ENCODE measurements at places on chromosomes 13 and 19.

DNA sequence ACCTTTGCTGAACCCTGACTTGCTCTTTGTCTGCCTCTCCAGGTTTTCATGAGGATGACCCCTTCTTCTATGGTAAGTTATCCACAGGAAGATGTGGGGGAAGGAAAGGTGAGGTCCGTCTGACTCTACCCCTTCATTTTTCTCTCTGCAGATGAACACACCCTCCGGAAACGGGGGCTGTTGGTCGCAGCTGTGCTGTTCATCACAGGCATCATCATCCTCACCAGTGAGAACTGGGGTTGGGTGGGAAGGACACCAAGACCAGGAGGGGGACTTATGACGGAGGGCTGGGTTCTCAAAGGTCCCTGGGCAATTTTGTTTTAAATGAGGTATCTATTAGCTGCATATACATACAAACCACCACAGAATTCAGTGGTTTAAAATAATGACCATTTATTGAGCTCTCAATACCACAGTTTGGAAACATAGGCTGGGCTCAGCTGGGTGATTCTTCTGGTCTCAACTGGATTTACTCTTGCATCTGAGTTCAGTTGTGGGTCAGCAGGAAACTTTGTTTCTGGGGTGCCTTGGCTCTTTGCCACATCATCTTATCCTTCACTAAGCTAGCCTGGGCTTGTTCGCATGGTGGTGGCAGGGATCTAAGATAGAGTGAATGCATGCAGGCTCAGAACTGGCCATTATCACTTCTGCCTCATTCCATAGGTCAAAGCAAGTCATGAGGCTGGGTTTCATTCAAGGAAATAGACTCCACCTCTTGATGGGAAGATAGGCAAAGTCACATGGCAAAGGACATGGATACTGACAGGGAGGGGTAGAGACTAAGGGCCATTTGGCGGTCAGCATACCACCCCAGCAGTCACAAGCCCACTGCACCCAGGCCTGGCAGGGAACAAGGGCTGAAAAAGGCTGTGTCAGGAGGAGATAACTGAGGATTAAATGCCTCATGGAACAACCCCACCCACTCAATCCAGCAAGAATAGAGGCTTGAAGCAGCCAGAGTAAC lies 11.8 kb downstream of the FXYD5 start:
- DNase-seq = no peak

DNA sequence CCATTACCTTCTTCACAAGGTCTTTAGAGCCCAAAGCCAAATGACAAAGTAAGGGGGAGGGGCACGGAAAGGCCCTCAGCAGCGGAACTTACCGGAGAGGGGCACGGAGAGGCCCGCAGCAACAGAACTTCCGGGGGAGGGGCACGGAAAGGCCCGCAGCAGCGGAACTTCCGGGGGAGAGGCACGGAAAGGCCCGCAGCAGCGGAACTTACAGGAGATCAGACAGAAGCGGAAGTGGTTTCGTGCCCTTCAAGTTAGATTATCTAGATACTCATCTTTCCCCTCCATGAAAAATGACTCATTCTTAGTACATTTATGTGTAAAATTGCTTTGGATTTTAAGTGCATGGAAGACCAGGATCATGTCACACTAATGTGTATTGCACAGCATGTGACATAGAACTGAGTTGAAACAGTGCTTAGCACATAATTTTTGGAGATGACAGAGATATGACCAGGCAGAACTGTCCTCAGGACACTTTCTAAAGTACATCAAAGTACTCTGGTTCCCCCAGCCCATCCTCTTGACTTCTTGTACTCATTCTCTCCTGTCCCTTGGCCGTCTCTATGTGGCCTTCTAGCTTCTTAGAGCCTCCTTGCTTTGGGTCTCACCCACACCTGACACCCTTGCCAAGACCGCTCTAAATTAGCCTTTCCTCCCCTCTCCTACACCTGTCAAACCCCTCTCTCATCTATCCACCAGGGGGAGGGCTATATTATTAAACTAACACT lies 25.7 kb upstream of the TPTE2 start:
- DNase-seq = peak; percentile 85

DNA sequence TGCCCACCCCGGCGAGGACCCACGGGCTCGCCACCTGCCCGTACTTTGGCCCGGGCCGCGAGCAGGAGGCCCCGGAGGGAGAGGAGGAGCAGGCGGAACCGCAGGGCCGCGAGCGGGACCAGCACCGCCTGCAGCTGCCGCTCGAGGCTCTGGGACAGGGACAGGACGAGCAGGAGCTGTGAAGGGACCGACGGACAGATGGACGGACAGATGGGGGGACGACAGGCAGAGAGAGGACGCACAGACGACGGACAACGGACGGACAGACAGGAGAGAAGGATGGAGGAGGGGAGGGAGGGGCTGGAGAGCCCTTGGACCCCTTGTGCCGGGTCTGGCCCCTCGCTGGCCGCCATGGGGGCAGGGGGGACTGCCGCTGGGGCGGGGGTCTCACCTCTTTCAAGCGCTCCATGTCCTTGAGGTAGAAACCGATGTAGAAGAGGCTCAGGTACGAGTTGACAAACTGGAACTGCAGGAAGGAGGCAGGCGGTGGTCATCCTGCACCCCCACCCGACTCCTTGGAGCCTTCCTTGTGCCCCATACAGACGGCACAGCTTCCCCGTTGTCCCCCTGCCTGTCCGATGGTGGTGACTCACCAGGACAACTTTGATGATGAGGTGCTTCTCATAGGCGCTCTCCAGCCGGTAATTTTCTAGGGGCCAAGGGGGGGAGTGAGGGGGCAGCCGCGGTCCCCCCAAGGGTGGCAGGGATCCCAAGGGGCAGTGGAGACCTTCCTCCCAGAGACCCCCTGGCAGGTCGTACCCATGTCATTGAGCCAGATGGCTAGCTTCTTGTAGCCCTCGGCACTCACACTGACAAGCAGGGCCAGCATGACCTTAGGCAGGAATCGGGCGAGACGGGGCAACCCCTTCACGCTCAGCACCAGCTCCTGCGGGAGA lies 5.0 kb downstream of the ANO8 start:
- no peak for DNase-seq

GRCh38 chr13:57996717-57997116 lies 365.2 kb downstream of the PCDH17 start:
- no peak for DNase-seq

DNA sequence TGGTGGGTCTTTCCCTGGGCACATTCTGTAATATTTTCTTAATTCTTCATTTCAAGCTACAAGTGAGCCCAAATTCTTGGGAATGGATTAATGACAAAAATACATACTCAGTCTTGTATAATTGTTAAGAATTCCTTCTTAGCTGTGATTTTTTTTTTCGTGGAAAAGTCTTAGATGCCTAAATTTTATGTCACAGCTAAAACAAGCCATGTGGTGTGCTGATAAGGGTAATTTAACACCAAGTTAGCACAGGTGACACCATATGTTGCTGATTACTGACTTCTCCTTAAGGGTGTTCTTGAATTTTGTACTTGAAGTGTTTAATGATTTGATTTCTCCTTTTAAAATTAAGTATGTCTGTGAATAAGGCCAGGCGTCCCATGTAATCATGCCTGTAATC lies 29.3 kb downstream of the WDFY2 start:
- DNase-seq = no peak

DNA sequence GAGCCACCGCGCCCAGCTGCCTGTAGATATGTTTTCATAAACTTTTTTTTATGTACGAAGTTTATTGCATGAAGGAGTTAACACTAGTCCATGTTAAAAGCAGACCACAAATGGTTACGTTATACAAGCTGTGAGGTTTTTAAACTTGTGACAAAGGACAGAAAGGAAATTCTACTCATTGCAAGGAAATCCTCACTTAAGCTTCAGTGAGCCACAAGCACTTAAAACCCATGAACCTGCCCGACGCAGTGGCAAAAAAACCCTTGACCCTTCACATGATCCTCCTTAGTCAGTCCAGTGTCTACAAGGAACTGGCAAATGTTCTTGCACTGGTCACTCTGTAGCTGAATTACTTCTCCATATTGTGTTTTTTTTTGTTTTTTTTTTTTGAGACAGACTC lies 4.2 kb downstream of the MPND start:
- no peak for DNase-seq

- DNase-seq = no peak
Observed at GRCh38 chr13:25455146-25455545, 83.4 kb downstream of the ATP8A2 start.

DNA sequence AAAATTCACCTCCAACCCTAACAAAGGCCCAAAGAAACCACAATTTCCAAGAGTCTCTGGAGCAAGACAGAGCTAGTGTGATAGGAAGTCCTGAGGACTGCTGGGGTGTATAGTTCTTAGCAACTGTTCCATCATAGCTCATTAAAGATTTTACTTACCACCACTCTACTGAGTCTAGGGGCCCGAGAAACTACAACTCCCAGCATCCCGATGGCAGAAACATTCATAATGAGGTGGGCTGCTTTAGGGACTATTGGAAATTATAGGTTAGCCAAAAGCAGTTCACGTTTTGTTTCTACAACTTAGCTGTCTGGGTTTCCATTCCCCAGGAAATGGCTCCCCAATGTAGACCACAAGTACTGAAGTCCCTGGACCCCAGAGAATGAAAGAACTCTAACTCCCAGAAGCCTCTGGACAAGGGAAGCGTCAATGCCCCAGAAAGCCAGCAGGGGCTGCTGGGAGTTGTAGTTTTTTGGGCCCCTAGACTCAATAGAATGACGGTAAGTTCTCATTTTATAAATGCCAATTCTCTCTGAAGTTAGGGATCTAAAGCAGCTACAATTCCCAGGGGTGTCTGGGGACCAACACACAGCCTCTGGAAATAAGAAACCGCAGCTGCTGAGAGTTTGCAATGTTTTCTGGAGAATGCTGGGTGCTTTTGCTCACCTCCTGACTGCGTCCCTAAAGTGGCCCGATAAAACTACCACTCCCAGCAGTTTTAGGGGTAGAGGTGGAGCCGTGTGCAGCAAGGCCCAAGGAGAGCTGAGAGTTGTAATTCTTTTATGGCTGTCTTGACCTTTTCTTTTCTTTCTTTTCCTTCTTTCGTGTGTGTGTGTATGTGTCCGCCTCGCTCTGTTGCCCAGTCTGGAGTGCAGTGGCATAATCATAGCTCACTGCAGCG lies 11.1 kb downstream of the FTL start:
- DNase-seq = no peak

DNA sequence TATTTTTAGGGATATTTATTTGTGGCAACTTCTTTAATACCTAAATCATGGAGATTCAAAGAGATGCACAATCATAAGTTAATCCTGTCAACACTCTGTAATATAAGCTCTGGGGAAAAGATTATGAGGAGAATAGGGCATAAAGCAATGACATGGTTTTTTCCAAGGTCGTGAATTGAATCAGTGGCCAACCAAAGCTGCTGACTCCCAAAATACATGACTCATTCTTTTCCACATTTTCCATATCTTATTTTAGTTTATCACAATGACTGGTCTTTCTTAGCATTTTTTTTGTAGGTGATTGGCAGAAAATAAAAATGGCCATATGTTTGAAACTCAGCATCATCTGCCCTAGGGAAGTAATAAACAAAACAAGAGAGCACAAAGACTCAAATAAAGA lies 28.5 kb upstream of the RBM26 start:
- no peak for DNase-seq

DNA sequence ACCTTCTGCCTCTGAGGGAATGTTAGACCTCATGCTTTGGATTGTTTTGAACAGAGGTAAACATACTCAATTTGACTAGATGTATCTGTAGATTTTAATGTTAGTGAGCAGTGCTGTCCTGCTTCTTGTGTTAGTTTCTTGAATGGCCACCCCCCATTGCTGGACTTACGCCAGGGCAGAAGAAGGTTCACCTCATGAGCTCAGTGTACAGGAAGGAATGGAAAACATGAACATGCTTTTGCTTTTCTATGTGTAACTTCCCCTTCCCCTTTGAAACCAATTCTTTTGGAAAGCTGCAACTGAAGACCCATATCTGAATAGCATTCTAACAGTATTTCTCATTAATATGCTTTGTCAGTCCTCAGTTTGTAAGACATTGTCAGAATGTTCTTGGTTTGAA lies 32.3 kb downstream of the WASF3 start:
- DNase-seq = no peak

DNA sequence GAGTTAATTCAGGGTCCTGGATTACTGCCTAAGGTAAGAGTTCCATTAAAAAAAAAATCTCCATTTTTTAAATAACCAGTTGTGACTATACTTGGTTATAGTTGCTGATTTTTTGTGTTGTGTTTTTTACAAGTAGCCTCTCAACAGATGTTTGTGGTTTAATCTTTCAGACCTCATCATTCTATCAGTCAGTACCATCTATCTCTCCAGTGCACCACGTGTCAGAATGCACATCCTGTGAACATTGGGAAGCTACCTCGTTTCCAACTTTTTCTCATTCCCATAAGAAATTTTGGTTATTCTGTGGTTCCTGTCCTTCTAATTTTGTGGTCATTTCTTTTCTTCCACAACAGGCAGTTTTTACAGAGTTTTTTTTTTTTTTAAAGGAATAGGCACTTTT lies 39.2 kb downstream of the WDFY2 start:
- no peak for DNase-seq

- no peak for DNase-seq
Observed at GRCh38 chr19:17840019-17840418, 7.8 kb downstream of the JAK3 start.

- DNase-seq = no peak
Observed at GRCh38 chr13:75766636-75767035, 130.5 kb downstream of the LMO7 start.

DNA sequence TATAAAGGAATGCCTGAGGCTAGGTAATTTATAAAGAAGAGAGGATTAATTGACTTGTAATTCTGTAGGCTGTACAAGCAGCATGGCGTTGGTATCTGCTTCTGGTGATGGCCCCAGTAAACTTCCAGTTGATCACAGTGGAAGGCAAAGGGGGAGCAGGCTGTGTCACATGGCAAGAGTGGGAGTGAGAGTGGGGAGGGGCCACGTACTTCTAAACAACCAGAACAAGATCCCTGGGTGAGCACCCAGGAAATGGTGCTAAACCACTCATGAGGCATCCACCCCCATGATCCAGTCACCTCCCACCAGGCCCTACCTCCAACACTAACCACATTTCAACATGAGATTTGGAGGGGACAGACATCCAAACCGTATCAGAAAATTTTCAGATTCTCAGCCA lies 3.0 kb upstream of the RNF113B start:
- no peak for DNase-seq

DNA sequence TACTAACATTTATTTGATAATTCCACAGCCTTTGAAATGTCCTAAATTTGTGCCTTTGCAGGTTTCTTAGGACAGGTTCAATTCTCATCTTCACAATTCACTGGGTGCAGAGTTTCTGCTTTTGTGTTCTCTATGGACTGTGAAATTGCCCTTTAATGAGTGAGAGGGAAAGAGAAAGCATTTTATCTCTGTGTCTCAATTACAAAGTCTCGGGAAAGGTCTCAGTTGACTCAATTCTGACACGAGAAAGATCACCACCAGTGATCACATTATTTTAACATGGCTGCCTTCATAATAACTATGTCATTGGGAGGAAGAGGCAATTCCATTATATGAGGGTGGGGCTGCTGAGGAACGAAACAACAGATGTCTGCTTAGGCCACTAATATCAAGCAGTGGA lies 26.2 kb upstream of the LRCH1 start:
- no peak for DNase-seq
